CD4-positive, alpha-beta T cell treated with Interleukin-21 for 1 hour (primary cell): ENCODE measurements at places on chromosomes 7 and 10.

GRCh38 chr7:47571331-47572093, 10.4 kb downstream of the TNS3 start:
- DNase-seq: no peak

DNA sequence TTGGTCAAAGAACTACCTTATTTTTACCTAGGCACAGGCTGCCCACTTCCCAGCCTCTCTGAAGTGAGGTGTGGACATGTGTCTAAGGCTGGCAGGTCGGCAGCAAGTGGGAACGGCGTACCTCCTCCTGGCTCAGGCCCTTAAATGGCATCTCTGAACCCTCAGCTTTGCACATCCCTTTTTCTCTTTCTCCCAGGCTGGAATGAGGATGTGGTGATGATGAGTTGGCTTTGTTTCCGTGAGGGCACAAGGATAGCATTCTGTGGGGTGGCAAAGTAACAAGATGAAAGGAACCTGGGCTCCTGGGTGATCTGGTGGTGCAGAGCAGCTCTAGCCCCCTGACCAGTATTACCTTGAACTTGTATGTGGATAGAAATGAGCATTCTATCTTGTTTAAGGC, 196.8 kb downstream of the REEP3 start:
- DNase-seq: no peak

DNA sequence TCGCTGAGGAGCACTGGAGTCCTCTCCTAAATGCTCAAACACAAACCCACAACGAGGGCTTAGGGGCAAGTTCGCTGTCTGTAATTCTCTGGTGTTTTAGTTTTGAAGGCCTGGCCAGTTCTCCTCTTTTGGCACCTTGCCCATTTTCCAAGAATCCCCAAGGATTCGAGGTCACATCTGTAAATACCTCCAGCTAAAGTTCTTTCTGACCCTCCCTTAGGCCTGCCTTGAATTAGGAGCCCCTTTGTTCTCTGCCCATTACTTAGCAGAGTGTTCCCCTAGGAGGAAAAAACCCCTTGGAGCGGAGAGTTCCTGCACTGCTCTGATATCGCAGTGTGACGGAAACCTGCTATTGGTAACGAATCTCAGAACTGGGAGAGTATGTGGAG, 743 bp upstream of the PYROXD2 start:
- DNase-seq: no peak

DNA sequence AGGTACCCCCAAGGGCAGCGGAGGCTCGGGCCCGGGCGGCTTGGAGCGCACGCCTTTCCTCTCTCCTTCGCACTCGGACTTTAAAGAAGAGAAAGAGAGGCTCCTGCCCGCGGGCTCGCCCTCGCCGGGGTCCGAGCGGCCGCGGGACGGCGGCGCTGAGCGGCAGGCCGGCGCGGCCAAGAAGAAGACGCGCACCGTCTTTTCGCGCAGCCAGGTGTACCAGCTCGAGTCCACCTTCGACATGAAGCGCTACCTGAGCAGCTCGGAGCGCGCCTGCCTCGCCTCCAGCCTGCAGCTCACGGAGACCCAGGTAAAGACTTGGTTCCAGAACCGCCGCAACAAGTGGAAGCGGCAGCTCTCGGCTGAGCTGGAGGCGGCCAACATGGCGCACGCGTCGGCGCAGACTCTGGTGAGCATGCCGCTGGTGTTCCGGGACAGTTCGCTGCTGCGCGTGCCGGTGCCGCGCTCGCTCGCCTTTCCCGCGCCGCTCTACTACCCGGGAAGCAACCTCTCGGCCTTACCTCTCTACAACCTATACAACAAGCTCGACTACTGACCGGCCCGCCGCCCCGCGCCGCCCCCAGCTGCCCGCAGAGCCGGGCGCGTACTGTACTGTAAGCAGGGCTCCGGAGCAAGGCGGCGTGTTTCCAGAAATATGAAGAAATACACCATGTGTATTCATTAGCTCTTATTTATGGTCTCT, 1.8 kb downstream of the HMX2 start:
- peak; percentile 39 for DNase-seq

- no peak for DNase-seq
Observed at GRCh38 chr7:136049818-136050461, 72.8 kb upstream of the MTPN start.

GRCh38 chr10:84768132-84768531, 439.7 kb downstream of the CCSER2 start:
- no peak for DNase-seq

DNA sequence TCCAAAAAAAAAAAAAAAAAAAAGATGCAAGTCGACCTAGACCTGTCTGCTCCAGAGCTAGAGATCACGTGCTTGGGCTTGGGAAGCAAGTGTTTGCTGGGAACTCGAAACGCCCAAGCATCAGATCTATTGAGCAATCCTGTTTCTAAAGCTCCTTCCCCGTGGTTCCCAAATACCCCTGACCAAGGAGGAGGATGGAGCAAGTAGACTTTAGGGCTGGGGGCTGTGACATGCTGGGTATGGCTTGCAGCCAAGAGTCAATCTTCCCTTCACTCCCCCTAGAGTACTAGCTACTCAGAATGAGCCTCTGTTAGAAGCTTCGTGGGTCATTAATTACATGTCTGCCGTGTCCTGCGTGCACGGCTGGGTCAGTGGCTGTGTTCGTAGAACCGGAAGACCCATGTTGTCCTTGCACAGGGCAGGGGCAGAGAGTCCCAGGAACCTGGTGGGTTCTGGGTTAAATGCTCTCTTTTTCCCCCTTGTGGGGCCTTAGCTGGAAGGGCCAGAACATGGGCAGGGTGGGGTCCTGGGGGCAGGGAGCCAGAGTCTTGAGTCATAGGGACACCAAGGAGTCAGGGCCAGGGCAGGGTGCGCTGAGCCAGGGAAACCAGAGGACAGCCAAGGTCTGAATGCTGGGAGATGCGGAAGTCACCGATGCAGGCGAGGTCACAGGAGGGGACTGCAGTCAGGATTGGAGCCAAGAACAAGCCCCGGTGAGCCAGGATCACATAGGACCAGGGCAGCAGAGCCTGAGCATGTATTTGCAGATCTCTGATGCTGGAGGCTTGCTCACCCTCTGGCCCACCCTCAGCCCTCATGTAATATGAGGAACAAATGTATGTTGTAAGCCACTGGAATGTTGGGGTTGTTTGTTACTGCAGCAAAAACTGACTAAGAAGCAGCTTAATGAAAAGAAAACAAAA, 34.6 kb upstream of the TPST1 start:
- no peak for DNase-seq

DNA sequence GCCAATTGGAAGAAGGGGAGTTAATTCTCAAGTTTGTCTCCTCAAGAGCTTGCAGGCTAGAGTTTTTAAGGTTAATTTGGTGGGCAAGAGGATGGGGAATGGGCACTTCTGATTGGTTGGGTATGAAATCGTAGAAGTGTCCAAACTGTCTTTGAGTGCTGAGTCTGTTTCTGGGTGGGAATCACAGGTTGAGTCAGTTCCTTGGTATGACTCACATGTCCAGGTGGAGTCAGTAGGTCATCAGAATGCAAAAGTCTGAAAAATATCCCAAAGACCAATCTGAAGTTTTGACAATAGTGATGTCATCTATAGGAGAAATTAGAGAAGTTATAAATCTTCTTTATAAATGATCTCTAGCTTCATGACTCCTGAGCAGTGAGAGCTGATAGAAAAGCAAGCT, 1252.2 kb downstream of the REEP3 start:
- no peak for DNase-seq

GRCh38 chr10:74913377-74913979, 87.1 kb downstream of the KAT6B start:
- DNase-seq: peak; percentile 11

- DNase-seq: no peak
Observed at GRCh38 chr10:28913436-28914237, 236.3 kb downstream of the BAMBI start.

GRCh38 chr10:78000956-78001472, 28.3 kb downstream of the POLR3A start:
- no peak for DNase-seq

DNA sequence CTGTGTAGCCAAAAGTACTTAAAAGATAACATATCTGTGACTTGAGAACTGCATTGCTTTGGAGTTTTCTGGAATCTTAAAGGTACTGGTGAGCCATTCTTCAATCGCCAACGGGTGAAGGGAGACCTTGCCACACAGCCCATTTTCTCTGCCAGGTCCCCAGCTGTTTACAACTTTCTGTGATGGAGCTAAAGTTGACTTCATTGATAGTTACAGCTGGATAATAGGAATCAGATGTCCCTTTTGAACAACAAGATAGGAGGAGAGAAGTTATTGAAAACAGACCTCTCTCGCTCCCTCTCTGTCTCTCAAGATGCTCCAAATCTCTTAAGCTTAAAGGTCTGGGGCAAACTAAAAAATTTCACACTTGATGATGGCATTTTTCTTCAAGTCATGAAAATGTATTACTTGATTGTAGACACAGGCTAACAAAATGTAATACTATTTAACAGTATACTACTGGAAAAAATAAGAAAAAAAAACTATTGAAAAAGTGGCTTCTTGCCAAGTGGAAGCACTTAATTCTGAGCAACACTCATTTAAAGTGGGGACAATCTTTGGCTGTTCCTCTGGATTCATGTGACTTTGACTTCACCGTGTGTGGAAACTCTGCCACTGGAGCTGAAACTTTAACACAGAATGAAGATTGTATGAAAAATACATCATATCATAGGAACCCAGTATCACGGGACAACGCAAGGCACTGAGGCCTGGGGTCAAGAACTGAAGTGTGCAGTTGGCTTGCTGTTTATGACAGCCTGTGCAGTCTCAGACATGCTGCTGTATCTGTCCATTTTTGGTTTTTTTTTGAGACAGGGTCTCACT, 78.4 kb upstream of the AFAP1L2 start:
- DNase-seq: no peak

DNA sequence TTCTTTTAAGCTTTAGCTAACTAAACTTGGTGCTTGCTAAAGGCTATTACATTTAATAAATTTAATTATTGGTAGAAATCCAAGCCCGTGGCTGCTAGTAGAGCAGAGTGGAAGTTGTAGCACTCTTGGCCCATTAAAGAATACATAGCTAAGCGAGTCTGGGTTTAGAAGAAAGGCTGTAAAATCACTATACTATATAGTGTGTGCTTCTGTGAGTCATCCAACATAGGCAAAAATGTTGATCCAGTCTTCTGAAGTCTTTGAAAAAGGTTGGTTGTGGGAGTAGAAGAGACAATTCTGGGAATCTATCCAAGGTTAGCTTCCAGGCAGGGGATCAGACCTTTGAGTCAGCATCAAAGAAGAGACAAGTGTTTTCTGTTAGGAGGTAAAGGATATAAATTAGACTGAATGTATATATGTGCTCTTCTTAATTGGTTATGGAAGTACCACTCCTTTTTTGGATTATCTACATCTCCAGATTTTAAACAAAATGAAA, 664.2 kb downstream of the NXPH1 start:
- no peak for DNase-seq

DNA sequence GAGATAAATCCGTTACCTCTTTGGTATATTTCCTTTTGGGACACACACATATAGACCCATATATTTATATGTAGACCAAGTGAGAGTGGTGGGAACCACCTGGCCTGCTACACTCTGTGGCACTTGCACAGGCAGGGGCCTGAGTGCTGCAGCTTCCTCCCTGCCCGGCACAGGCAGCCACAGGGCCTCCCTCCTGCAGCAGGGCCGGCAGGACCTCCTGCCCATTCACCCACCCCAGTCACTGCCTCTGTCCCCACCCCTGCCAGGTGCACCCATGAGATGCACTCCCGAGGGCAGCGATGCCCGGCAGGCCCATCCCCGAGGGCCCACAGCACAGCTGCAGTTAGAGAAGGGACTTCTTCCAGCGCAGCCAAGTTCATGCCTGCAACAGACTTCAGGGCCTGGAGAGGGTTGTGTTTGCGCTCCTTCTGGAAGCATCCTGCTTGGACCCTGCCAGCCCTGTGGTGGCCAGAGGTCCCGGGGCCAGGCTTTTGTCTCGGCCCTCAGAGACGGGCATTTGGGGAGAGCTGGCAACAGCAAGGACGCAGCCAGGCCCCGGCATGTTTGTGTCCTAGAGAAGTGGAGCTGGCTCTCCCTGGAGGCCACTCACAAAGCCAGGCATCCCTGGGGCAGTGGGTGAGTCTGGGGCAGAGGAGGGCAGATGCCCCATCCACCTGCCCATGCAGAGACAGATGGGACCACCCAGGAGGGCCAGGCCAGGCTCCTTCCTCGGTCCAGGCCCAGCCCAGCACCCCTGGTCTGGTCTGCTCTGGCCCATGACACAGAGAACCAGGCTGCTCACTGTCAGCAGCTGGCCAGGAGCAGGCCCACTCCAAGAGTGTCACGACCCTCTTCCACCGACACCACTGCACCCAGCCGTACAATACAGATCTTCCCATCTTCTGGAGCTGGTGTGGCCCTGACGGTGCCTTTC, 41.4 kb downstream of the PWWP2B start:
- DNase-seq: no peak

GRCh38 chr7:70392256-70392876, 739.6 kb upstream of the GALNT17 start:
- DNase-seq: no peak

- DNase-seq: no peak
Observed at GRCh38 chr10:118488710-118489497, 106.5 kb downstream of the PRLHR start.

DNA sequence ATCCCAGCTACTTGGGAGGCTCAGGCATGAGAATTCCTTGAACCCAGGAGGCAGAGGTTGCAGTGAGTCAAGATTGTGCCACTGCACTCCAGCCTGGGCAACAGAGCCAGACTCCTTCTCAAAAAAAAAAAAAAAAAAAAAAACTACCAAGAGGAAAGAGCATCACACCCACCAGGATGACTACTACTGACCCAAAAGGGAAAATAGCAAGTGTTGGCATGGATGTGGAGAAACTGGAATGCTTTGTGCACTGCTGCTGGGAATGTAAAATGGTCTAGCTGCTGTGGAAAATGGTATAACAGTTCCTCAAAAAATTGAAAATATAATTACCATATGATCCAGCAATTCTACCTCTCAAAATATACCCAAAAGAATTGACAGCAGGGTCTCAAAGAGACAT, 7.7 kb upstream of the TIAL1 start:
- no peak for DNase-seq

- no peak for DNase-seq
Observed at GRCh38 chr7:24601600-24601999, 28.3 kb downstream of the PALS2 start.

GRCh38 chr10:109343293-109343692, 580.0 kb downstream of the XPNPEP1 start:
- no peak for DNase-seq

- no peak for DNase-seq
Observed at GRCh38 chr10:110016039-110016438, 8.3 kb downstream of the ADD3 start.

DNA sequence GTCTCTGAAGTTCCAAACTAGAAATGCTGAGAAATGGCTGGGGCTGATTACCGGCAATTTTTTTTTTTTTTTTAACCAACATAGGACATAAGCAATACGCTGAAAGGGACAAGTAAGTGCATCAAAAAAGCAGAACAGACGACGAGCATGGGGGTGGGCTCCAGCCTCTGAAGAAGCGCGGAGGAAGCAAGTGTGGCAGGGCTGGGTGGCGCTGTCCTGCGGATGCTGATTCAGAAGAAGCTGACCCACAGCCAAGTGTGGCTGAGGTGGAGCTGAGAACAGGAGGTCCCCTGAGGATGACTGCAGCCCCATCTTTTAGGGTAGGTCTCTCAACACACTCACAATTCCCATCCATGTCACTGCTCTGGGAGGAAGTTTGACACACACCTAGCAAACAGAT, 65.6 kb downstream of the CTBP2 start:
- no peak for DNase-seq
